Dorsolateral prefrontal cortex (tissue), 122 donors: ENCODE measurements at places on chromosomes 6 and 20.

- DNase-seq, result no peak
These were observed 862 bp upstream of the TFAP2C start for GRCh38 chr20:56628015-56628872.

DNA sequence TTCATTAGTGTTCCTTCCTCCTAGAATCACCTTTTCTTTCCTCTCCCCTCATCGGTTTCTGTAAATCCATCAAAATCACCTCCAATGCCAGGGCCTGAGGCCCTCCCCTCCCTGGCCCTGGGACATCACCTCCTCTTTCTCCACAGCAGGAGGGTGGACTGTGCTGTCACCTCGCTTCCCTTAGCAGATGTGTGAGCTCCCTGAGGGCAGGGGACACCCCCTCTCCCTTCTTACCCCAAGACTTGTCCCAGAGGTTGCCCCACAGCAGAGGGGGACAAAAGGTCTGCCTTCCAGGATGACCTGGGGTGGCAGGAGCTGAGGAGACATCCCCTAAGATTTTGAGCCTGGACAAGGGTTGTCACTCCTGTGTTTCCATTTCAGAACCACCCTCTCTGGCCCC, 5.9 kb downstream of the ULBP1 start:
- no peak for DNase-seq

- DNase-seq, result no peak
These were observed 135.6 kb downstream of the TFAP2C start for GRCh38 chr20:56764671-56765070.

DNA sequence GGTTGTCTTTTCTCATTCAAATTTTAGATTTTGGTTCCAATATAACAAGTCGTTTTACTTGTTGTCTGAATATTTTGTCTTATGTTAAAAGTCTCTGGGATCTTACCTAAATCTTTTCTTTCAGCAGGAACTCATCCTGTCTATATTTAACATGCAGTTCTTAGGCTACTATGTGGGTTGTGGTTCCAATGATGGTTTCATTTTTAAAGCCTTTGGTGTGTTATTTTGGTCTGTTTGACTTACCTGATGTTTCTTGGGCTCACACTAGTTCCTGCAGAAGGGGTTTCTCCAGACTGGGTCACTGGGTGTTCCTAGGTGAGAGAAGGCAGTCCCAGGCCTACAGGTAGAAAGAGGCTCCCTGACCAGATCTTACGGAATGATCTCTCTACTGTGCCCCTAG, 17.4 kb downstream of the PRL start:
- no peak for DNase-seq

- DNase-seq, result no peak
These were observed 15.5 kb upstream of the CCND3 start for GRCh38 chr6:41957117-41957516.

DNA sequence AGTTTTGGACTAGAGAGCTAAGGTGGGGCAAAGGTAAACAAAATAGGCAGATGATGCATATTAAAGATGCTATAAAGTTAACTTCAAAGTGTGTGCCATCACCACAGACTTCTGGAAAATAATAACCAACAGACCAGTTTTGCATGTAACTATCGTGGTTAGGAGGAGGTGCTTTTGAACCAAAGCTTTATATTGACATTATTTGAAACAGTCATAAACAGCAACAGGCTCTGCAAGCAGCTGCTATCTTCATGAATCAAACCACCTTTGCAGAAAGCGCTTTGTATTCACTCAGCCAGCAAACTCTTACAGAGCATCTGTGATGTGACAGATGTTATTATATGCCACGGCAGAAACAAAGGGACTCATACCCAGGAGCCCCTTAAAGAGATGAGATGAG, 81.9 kb downstream of the CRYBG1 start:
- DNase-seq, result no peak

- DNase-seq, result no peak
These were observed 63.2 kb upstream of the BEND6 start for GRCh38 chr6:56891754-56892153.

DNA sequence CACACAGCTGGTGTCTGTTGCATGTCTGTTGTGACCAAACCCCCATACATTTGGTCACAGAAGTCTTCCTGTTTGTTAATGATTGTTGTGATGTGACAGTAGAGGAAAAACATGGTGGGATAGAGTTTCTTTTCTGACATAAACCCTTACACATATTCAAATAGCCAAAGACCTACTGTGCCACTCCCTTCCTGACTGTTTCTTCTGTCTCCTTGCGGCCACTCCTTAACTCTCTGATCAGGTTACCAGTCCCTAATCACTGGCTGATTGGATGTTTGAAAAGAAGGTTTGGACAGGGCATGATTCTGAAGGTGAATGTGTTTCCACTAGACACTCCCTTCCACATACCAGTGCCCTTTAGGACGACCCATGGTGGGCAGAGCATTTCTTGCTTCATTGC, 101.2 kb downstream of the SCP2D1 start:
- no peak for DNase-seq

- no peak for DNase-seq
These were observed 21.0 kb upstream of the MYT1 start for GRCh38 chr20:64143018-64143801.

DNA sequence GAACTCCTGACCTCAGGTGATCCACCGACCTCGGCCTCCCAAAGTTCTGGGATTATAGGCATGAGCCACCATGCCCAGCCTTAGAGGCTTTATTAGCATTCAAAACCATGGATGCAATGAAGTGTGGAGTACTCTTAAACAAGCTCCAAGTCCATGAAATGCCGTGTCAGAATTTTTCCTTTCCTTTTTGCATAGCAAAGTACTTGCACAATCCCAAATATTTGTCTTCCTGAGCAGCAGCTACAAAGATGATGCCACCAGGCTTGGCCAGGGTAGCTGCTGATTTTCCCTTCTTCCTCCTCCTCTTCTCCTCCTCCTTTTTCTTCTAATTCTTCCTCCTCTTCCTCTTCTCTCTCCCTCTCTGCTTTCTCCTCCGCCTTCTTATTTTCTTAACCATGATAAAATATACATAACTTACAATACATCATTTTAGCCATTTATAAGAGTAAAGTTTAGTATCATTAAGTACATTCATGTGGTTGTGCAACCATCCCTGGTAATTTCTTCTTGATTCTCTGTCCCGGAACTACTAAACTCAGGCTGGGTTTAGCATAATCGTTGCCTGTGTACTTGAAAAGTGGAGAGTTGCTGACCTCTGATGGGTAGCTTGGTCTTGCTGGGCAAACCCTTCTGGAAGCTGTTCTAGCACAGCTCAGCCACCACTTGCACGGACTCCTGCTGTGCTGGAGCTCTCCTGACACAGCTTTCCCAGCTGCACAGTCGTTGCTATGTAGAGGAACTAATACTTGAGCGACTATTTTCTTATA, 20.3 kb downstream of the MUCL3 start:
- no peak for DNase-seq

DNA sequence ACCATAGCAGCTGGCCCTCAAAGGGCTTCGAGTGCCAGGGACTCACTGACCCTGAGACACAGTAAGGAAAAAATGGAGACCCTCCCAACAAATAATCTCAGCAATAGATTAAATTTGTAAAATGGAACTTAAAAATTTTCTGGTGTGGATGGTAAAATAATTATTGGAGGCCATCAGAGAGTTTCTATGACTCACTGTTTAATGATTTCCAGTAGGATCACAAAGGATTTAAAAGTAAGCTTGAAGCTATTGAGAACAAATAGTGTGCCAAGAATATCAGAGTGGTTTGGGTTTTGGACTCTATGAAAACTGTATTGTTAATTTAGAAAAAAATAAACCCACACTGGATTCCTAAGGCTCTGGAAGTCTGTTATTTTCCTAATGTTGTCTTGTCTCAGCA, 115.2 kb upstream of the AKIRIN2 start:
- no peak for DNase-seq

- DNase-seq, result no peak
These were observed 538.7 kb upstream of the ID4 start for GRCh38 chr6:19298421-19298820.

DNA sequence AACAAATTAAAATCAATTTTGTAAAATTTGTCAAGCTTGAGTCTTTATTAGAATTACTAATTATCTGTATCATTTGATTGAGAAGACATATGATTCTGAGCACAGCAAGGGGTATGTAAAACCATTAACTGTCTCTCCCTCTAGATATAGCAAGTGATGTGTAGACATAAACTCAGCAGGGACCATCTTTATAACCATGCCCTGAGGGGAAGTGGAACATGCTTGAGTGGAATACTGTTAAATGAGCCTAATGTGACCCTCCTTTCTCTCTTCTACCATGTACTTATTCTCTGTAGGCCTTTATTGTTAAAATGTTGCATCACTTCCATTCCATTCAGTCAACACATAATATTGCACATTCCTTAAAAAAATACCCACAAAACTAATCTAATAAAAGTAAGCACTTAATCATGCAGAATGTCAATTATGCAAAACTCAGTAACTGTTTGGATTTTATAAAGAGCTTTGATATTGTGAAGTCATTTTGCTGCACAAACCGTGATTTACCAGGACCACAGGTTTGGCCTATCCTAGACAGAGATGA, 896.6 kb upstream of the MANEA start:
- no peak for DNase-seq

- DNase-seq, result no peak
These were observed 111.7 kb downstream of the PREX1 start for GRCh38 chr20:48716086-48716485.

DNA sequence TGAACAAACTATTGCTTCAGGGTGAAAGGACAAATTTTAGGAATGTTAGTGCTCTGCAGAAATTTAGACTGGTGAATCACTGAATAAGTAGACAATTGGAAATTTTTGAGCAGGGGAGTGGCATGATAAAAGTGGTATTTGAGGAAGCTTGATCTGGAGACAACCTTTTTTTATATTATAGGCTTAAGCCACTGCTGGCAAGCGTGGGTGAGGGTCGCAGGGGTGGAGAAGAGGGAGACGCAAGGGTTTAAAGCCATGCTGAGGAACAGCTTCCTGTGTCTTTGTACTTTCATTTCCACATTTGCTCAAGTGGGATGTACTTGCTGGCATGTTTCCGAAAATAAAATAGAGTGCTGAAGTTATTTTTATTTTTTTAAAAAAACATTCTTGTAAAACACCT, 23.7 kb downstream of the NCOA7 start:
- DNase-seq, result no peak

DNA sequence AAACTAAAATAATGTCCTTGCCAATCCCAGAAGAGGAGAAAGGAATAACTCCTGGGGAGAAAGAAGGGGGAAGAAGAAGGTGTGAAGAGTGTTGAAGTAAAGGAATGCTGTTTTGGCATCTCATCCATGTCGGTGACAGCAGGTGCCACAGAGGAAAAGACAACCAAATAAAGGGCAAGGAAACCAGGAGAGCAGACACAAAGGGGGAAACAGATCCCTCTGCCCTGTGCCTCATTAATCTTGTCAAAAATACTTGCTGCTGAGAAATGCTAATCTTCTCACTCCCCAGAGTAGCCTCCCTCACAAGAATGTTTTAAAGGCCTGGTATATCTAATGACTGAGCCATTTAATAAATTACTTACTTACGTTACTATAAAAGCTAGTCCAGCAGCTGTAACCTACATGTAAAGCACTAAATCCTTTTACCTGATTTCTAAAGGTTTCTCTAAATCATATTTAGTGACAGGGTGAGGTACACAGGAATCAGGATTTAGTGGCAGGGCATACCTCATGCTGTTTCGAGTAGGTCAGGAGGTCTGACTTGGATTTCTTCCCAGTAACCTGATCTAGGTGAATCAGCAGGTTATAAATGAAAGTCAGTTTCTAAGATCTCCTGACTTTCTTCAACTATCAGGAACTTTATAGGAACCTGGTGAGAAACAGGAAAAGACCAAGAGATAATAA, 377.1 kb downstream of the CENPW start:
- DNase-seq, result no peak

DNA sequence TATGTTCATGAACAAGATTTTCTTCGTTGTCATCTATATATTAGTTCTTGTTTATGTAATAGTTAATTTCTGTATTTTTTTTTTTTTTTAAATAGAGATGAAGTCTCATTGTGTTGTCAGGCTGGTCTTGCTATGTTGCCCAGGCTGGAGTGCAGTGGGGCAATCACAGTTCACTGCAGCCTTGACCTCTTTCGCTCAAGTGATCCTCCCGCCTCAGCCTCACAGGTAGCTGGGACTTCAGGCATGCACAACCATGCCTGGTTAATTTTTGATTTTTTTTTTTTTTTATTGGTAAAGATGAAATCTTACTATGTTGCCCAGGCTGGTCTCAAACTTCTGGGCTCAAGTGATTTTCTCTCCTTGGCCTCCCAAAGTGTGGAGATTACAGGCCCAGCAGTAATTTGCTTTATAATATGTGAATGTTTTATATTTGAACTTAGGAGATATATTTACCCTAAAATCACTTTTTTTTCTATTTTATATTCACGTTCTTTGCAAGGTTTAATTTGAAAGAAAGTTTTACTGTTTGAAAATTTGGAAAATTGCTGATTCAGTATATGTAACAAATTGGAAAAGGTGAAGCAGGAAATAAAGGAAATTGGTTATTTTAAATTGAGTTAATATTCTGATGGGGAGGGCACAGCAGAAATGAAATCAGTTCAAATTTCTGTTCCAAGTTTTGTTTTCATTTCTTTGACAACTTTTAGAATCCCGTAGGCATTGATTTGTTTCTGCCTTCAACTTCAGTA, 56.2 kb downstream of the ZFAND3 start:
- no peak for DNase-seq

- no peak for DNase-seq
These were observed 76.8 kb downstream of the TTLL2 start for GRCh38 chr6:167401525-167402194.

DNA sequence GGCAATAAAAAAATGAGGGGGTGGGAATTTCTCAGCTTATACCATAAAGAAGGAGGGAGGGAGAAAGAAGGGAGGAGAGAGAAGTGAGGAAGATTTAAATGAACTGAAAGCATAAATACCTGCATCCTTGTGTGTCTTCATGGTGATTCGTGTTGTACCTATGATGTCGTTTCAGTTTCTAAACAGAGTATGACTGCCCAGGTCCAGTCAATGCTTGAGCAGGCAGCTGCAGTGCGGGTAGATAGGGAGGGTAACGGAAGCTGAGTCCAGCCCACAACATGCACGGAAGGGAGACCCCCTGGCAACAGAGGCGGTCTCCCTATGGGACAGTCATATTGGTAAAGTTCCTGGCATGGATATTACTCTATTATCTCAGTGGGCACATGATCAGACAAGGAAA, 184.5 kb downstream of the KIF16B start:
- no peak for DNase-seq

- DNase-seq, result no peak
These were observed 474.0 kb downstream of the TFAP2B start for GRCh38 chr6:51292659-51293058.

GRCh38 chr6:111759836-111760785, 113.1 kb downstream of the FYN start:
- DNase-seq, result no peak

DNA sequence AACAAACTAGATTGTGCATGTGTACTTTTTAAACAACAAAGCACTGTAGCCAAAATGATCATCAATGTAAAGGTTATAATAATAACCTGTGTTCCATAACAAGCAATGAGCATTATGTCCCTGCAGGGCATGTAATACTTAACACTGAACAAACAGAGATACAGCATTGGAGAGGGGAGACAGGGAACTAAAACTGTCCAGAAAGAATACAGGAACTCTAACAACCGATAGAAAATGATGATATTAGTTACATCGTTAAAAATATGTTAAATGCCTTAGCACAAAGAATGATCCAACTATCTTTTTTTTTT, 80.5 kb downstream of the COL9A1 start:
- DNase-seq, result no peak

- DNase-seq, result no peak
These were observed 249.7 kb downstream of the TMEM242 start for GRCh38 chr6:157073596-157073995.

GRCh38 chr6:94269256-94269655, 849.9 kb upstream of the EPHA7 start:
- no peak for DNase-seq
